ENCODE measurements at places on chromosomes 7 and 10.

GRCh38 chr7:103116991-103117390, 31.9 kb downstream of the NAPEPLD start:
- DNase-seq, result no peak

GRCh38 chr7:47345857-47346298, 236.0 kb downstream of the TNS3 start:
- DNase-seq, result no peak

GRCh38 chr10:120530699-120531098, 73.7 kb downstream of the PLPP4 start:
- no peak for DNase-seq

DNA sequence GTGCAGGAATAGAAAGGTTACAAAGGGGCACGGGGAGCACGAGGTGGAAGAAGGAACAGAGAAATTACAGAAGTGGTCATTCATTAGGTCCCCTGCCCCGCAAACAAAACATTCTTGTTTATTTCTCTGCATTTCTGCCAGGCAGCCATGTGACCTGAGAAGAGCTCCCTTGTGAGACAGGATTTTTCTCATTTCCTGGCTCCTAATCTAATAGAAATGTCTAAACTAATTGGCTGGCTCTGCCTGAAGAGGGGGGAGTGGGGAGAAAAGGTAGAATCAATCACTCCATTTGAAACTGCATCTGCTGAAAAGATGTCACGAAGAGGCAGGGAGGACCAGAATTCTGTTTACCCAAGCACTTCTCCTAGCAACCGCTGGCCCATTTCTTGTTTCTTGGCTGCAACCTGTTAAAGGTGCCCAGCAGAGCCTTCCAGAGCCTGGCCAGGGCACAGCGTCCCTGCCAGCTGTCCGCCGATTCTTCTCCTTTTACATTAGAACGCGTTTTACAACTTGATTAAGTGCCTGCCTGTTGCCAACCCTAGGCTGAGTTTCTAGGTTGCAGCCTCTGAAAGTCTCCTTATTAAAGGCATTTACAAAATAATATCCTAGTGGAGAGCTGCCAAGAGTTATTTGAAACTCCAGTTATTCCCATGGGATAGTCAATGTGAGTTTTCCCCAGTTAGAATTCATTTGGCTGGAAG, 1227.6 kb downstream of the TYW1 start:
- no peak for DNase-seq

- no peak for DNase-seq
Observed at GRCh38 chr10:34236931-34237330, 578.2 kb downstream of the PARD3 start.

DNA sequence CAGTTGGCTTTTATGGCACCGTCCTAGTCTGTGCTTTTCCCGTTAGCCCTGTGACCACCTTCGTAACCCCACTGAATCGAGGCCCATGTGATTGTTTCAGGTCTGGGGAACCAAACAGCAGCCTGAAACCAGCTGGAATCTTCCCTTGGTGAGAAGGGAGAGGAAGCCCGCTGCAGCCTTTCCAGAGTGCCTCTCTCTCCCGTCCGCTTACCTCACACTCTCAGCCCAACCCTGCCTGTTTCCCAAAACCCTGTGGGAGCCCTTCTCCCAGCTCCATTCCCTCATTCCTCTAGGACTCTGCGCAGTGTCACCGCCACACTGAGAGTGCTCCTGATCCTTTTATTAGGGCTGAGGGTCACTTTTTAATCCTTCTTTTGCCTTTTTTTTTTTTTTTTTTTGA, 139.6 kb downstream of the WDR37 start:
- no peak for DNase-seq

DNA sequence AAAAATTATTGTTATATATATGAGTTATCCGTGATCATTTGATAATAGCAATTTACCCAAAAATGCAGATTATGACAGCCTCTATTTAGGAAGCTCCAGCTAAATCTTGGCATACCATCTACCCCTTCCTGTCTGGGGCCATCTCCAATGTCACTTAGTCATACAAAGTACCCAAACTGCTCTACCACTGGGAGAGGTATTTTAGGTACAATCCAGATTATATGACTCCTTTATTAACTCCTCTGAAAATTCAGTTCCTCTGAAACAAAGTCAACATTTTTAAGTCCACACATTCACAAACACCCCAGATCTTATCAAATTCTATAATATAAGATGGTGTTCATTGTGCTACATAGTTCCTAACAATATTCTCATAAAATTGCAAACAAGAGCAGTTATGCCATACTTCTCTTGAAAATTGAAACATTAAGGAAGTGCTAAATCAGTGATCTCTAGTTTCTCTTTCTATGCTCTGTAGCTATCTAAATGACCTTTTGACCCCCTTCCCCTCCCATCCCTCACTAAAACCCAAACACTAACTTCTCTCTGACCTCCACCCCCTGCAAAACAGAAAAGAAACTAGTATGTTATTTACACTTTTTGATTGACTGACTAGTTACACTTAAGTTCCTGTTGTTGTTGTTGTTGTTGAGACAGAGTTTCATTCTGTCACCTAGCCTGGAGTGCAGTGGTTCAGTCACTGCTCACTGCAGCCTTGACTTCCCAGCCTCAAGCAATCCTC, 16.4 kb downstream of the HOXA1 start:
- DNase-seq, result no peak

GRCh38 chr10:126570621-126571602, 99.6 kb downstream of the C10orf90 start:
- no peak for DNase-seq

DNA sequence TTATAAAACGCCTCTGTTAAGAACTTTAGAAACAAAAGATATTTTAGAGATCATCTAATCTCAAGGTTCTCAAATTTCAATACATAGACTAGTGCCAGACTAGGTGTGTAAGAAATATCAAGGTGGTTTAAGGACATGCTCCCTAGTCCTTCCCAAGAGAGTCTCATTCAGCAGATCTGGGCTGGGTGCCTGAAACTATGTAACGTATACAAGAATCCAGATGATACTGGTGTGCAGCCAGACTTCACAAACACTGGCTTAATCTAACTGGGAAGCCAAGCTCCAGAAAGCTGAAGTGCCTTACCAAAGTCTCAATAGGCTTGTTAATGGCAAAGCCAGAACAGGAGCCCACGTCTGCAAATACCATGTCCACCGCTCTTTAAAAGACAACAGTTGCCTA, 105.0 kb upstream of the AMPH start:
- no peak for DNase-seq

GRCh38 chr7:27972276-27972675, 208.3 kb downstream of the JAZF1 start:
- no peak for DNase-seq

GRCh38 chr7:28163949-28164348, 16.6 kb downstream of the JAZF1 start:
- no peak for DNase-seq

DNA sequence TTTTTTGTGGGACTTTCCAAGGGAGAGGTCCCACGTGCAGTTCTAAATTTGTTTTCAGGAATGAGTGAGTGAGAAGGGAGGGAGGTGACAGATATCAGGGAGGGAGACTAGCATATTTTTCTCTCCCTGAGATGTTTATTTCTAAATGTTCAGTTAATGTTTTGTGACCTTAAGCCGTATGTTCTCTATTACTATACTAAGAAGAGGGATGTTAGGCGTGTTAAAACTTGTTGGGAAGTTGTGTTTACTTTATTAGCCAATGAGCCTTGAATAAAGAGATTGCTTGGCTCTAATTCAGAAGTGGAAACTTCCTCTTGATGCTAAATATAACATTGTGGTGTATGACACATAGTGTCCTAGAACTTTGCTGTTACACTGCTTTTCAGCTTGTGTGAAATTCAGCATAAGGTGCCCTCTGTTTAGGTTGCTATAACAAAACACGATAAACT, 37.3 kb downstream of the DNAH11 start:
- no peak for DNase-seq

- no peak for DNase-seq
Observed at GRCh38 chr10:114309364-114309651, 70.3 kb downstream of the VWA2 start.

- no peak for DNase-seq
Observed at GRCh38 chr7:96674565-96674964, 35.1 kb downstream of the SEM1 start.

GRCh38 chr7:74179935-74180604, 5.9 kb downstream of the EIF4H start:
- no peak for DNase-seq

DNA sequence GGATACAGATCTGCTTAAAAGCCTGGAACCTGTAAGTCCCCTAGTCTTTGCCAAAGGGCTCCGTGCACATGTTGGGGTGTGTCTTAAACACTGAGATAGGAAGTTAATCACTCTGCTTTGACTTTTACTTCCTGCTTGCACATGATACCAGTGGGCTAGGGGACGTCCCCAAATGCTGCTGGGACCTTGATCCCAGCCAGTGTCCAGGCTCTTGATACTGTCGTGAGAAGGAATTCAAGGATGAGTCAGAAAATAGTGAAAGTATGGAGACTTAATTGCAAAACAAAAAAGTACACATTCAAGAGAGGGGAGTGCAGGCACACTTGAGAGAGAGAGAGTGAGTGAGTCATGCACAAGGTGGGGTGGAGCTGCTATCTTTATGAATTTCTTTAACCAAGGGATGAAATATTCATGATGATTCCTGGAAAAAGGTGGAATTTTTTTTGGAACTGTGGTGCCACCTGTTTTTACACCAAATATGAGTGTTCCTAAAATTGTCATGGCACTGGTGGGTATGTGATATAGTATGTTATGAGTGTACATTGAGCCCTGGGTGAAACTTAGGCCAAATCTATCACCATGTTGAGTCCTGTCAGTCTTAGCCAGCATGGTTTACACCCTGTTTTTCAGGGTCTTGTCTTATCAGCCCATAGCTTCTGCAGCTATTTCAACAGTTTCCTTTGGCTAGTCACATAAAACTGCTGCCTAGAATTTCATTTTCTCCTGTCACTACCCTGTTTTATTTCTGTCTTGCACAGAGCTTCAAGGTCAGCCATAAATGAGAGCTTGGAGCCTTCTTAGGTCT, 88.3 kb upstream of the CYP26C1 start:
- DNase-seq, result no peak

DNA sequence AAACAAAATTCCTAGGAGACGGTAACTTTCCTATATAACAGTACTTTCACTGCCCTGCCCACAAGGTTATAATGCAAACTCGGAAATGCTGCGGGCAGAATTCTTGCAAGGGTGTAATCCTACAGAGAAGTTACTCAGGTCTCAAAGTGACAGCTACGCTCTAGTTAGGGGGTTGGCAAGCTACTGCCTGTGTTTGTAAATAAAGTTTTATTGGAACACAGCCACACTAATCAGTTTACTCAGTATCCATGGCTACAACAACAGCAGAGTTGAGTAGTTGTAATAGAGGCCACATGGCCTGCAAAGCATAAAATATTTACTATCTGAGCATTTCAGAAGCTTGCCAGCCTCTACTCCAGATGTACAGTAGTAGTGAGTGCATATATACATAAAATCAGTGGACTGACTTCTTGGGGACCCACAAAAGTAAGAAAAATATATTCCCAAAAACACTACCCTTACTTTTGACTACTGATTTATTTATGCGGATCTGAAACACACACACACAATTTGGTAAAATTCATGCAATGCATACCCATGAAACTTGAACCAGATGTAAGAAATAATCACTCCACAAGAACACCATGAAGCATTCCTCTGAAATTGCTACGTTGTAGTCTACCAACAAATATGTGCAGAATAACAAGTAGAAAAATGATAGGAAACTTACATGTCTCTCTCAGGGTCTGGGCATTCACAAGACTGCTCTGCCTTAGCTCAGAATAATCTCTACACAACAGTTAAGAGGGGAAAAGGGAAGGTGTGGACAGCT, 53.0 kb downstream of the SMURF1 start:
- DNase-seq, result no peak

GRCh38 chr10:113733635-113734034, 17.8 kb upstream of the PLEKHS1 start:
- no peak for DNase-seq

DNA sequence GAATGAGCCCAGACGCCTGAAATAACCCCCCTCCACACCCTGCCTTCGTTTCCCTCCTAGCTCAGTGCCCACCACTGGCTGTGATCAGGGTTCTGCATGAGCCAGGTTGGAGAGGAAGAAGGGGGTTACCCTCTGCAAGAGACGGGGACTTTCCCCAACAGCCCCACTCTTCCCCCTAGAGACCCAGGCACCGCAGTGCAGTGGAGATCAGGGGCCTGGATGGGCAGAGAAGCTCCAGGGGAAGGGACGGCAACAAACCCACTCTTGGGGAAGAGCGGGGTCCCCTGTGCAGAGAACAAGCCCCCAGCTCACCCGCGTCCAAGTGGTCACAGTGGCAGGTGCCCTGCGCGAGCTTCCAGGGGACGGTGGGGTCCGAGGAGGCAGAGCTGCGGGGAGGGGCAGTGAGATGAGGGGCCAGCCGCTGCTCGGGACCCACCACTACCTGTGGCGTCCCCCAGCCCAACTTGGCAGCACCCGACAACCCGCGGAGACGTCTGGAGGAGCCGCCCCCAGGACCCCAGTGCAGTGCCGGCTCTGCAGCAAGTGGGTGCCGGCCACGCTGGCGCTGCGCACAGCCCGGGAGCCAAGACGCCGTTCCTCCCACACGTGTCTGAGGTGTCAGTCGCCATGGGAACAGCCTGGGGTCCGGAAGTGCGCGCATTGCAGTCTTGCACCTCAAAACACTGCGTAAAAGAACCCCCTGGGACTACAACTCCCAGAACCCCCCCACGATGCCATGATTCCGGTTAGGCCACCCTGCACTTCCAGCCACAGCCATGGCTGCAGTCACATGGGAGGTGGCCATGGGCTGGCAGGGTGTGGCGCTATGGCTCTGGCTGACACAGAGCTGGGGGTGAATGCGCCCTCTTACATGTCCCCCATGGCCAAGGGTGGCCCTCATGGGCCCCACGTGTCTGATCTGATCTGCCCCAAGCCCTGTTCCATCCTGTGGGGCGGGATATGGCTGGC, 45.8 kb upstream of the WIPI2 start:
- peak; percentile 45 for DNase-seq

DNA sequence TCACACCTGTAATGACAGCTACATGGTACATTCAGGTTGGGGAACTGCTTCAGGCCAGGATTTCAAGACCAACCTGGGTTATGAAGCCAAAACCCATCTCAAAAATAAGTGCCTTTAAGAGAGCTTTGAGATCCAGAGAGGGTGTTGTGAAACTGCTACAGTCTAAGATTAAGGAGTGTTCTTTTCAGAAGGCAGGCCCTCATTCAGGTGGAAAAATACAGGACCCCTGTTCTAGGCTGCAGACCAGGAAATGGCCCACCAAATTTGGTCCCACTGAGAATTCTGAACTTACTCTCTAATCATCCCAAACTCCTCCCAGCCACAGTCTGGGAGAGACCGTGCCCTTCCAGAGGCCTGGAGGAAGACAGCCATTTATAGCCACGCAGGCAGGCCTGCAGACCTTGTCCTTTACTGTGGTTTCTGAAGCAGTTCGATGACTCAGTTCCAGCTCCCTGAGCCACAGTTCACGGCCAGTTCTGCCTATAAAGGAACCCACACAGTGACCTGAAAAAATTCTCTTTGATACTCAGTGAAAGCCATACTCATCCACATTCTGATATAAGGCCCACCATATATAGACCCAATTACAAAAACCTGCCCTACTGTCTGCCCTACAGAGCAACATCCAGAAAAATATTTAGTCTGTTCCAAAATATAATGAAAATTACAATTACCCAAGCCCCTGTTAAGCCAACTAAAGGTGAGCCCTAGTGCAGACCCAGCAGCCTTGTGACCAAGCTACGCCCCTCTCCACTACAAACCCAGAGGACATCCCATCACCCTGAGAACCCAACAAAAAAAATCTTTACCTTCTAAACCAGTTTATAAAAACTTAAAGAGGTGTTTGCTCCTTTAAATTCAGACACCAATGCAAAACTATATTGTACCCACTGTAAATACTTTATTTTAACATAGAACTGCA, 21.2 kb downstream of the ZNF680 start:
- DNase-seq, result no peak

GRCh38 chr10:80290474-80291220, 1.2 kb upstream of the MAT1A start:
- DNase-seq, result no peak

- no peak for DNase-seq
Observed at GRCh38 chr10:47326306-47326926, 4.2 kb downstream of the GDF2 start.

Data from activated CD4-positive, alpha-beta T cell treated with anti-CD3 and anti-CD28 coated beads for 1 hour (primary cell).